ENCODE measurements at places on chromosomes 2 and 18. TPM values are rescaled to one million over a fixed set of nuclear protein-coding genes. Genes with fewer than 3 reads are reported as not detected.
A peak's percentile ranks its signal among the peaks of the same experiment; 100 is the strongest.

Gene CRYGD
- total RNA-seq: not detected

Gene IL1RL2
- total RNA-seq: not detected

Gene CDH2
- 14.6 TPM for total RNA-seq

DNA sequence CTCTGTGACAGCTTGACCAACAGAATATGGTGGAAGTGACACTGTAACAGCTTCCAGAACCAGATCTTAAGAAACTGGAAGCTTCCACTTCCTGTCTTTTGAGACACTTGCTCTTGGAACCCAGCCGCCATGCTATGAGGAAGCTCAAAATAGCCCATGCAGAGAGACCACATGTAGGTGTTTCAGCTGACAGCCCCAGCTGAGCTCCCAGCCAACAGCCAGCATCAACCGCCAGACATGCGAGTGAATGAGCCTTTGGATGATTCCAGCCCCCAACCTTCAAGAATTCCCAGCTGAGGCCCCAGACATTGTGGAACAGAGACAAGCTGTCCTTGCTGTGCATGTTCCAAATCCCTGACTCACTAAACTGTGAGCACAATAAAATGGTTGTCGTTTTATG, 27.9 kb downstream of the ACVR1 start:
- no peak for DNase-seq

DNA sequence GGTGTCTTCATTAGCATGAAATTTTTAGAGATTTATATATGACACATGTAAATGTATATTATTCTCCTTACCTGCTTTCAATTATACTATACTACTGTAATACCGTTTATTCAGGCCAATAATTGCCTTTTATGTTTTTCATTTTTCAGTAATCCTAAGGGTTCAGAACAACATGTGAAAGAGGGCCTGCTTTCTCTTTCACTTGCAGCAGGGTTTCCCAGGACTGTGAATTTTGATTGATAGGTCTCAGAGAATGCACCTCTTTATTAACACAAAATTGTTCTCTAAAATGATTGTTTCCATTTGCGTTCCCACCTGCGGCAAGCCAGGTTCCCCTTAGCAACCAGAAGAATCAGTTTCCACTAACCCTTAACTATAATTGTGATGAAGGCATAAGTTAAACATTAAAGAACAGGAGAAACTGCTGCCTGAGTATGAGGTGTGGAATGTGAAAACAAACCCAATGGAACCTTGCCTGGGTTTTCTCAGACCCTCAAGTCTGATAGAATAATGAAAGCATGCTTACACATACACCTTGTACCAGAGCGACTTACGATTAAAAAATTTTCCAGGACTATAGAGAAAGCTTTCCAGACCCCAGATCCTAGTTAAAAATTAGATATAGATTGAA, 1591.2 kb upstream of the LRRTM1 start:
- DNase-seq: no peak

DNA sequence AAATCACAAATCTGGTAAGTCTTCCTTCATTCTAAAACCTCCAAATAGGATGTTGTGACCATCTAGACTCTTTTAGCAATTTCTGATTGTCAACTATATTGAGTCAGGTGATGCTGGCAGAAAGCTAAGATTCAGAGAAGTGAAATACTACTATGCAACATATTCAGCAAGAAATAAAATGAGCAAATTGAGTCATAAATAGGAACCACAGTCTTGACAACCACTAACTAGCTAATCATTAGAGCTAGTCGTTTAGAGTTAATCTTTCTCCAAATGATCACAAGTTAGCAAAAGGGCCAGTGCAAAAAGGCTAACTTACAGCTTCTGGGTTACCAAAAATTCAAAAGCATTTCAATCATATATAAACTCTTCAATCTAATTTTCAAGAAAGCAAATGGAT, 54.5 kb downstream of the ROCK1 start:
- DNase-seq: no peak

DNA sequence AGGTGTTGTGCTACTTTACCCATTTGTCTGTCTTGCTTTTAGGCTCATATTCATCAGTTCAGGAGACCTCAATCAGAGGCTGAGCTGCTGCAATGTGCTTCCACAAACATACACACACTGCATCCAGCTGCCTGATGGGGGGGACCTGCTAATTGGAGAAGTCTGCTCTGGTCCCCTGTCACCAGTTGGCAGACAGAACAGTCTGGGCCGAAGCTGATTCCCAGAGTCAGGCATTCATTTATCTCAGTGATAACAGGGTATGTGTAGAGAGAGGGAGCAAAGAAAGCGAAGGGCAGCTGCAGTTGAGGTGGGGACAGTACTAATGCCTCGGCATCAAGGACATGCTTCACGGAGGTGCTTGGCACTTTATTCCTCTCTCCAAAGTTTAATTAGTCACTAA, 584.3 kb upstream of the PIK3C3 start:
- no peak for DNase-seq

GRCh38 chr18:12005538-12006487, 24.5 kb downstream of the IMPA2 start:
- DNase-seq: peak; percentile 49

DNA sequence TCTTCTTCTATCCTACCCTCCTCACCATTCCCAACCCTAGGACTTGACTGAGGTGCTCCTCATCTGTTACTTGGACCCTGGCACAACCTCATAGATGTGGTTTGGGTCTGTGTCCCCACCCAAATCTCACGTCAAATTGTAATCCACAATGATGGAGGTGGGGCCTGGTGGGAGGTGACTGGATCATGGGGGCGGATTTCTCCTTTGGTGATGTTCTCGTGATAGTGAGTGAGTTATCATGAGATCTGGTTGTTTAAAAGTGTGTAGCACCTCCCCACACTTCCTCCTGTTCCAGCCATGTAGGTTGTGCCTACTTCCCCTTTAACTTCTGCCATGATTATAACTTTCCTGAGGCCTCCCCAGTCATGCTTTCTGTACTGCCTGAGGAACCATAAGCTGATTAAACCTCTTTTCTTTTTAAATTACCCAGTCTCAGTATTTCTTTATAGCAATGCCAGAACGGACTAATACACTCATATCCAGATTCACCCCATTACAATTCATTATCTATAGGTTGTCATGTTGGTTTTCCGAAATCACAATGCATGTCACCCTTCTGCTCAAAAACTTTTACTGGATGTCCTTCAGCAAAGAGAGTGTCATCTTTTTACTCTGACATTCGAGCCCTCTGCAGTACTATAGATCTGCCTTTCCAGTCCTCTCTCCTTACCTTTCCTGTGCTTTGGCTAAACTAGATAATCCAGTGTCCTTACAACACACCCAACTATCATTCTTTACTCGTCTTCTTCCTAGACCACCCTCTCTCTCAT, 45.7 kb downstream of the APOB start:
- DNase-seq: no peak

GRCh38 chr2:2904721-2905350, 472.8 kb downstream of the EIPR1 start:
- no peak for DNase-seq

DNA sequence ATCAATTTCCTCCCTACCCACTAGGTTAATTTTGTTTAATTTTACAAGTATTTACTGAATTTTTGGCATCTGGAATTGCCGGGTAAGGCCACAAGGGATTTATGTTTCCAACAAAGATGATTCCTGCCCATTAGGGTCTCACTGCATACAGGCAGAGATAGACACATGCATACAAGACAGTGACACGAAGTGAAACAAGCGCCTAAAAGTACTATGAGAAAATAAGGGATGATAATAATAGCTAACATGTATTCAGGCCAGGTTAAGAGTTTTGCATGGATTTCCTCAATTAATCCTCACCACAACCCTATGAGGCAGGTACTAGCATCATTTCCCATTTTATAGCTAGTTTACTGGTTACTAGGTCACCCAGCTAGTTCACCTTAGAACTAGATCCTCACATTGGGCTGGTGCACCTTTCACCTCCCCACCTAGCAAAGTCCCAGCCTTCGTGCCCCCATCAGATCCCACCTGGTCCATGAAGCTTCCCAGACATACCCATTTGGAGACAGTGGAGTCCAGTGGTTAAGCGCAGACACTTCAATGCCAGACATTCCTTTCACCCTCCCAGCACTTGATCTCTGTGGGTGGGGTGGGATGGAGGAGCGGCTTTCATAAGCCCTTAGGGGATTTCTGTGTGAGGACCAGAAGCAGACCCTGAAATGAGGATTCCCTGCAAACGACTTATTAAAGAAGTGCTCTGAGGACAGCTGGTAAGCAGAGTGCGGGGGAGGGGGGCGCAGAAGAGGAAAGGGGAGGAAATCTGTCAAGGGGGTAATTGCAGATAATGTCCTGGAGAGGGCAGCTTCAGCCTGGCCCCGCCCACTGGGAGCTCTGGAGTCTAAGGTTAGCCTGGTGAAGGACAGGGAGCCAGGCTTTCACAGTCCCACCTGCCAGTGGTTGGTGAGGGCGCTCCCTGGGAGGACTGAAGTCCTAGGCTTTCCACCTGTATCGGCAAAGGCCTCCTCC, 5.8 kb upstream of the DGUOK start:
- peak; percentile 50 for DNase-seq

GRCh38 chr2:20562540-20563225, 88.2 kb downstream of the HS1BP3 start:
- DNase-seq: no peak

DNA sequence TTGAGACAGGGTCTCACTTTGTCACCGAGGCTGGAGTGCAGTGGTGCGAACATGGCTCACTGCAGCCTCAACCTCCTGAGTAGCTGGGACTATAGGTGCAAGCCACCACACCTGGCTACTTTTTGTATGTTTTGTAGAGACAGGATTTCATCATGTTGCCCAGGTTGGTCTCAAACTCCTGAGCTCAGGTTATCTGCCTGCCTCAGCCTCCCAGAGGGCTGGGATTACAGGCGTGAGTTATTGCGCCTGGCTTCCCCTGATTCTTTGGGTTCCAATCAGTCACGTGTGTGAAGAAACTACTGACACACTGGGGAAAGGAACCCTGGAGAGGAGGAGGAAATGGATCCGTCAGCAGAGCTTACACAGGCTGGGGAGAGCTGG, 22.3 kb upstream of the RAB10 start:
- DNase-seq: no peak

DNA sequence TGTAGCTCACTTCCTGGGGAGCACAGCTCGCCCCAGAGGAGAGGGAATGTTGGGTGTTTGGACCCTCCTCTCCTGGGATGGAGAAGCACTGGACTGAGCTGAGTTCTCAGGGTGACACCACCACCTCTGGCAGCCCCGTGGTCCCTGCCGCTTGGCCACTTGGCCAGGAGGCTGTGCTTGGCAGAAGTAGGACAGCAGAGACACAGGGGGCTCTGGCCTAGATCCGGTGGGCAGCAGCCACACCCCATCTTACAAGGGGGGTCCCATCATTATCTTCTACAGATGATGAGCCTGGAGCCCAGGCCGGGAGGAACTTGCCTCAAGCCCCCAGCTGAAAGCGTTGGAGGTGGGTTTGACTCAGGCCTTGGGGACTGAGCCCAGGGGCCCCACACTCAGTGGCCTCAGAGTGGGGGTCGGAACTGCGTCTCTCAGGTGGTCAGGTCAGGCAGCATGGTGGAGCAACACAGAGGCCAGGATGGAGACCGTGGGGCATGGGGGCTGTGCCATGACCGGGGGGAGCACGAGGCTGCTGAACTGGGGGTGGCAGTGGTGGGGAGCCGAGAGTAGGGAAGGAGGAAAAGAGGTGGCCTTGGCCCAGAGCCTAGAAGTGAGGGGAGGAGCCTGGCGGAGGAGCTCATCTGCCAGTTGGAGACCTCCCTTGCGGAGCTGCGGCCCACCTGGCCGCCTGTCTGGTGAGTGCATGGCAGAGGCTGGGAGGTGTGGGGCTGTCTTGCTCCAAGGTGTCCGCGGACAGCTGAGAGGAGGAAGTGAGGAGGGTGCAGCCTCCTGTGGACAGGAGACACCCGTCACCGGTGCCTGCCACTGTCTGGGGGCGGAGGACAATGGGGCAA, 63.6 kb upstream of the HDAC4 start:
- no peak for DNase-seq

DNA sequence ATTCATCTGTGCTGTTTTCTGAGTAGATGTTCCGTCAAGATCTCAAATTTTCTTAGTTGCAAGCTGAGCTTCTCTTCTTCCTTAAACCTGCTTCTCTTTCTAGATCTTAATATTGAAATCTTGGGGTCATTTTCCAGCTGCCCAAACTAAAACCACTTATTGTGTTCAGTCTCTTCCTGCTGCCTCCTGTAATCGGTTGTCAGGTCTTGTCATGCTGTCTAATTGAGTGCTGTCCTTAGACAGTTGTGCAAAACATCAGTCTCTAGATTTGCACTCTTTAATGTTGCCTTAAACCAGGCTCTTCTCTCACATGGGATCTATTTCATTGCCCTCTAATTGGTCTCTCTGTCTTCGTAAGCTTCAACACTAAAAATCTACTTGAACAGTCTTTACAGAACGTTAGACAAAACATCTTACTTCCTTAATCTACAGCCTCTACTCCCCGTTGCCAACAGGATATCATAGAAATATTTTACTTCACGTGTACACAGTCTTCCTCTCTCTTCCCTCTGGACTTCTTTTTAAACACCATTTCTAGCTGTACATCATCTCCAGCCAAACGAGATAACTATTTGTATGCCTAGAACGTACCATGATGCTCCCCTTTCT, 34.9 kb downstream of the GPD2 start:
- no peak for DNase-seq

GRCh38 chr2:23445450-23445868, 60.5 kb downstream of the KLHL29 start:
- DNase-seq: peak; percentile 89

- DNase-seq: no peak
Measured at GRCh38 chr18:79521416-79522205, 125.9 kb downstream of the NFATC1 start.

DNA sequence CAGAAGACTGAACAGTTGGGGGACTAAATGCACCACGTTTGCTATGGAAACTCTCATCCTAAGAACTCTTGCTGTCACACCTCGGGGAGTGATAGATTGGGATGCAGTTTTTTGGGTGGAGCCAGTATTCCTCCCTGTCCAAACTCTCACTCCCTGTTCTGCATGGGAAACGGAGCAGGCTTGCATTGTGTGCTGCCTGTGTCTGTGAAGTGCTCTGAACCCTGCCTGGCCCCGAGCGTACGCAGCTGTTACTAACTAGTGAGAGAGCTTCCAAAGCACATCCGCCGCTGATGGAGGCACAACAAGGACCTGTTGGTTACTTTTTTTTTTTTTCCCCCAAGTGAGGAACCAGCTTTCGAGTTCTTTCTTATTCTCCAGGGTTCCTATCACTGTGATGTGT, 195.5 kb downstream of the ANAPC1 start:
- DNase-seq: no peak

GRCh38 chr2:241161646-241162281, 11.5 kb downstream of the PPP1R7 start:
- no peak for DNase-seq

DNA sequence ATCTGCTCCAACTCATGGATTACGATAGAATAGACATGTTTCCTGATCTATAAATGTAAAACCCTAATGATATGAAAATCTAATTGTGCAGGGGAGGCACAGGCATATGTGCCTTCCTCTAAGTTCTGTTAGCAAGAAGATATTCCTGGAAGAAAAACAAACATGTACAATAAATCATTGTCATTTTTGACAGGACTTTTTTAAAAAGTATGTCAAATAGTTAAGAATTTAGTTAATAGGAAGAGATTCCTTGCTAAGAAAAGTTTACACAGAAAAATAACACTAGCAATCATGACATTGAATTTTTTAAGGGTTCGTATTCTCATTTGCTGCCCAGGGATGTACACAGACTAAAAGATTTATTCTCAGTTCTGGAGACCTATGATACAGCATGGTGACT, 15.3 kb upstream of the CREB1 start:
- no peak for DNase-seq

GRCh38 chr18:60892441-60892840, 440.8 kb upstream of the CDH20 start:
- peak; percentile 45 for DNase-seq

GRCh38 chr2:6692819-6693218, 172.9 kb downstream of the CMPK2 start:
- no peak for DNase-seq

GRCh38 chr2:194223218-194223617, 1433.8 kb upstream of the SLC39A10 start:
- DNase-seq: peak; percentile 1

Measured in MCF 10A (cell line).